ENCODE measurements at places on chromosomes 4 and X. TPM values are rescaled to one million over a fixed set of nuclear protein-coding genes. Genes with fewer than 3 reads are reported as not detected.
A peak's percentile ranks its signal among the peaks of the same experiment; 100 is the strongest.

SNX25 gene
- total RNA-seq = 83.8 TPM

PIM2 gene
- 315 TPM for total RNA-seq

- H3K36me3 ChIP-seq = no peaks in the 10 kb centered on the region
- no peak for DNase-seq
- H3K4me1 ChIP-seq = no peaks in the 10 kb centered on the region
- H3K27me3 ChIP-seq = no peaks in the 10 kb centered on the region
- H3K4me3 ChIP-seq = no peak overlapping the region
- H3K27ac ChIP-seq = no peak overlapping the region
Observed at GRCh38 chr4:94741304-94741703, 16.5 kb upstream of the BMPR1B start.

RAB9B gene
- total RNA-seq = 0.75 TPM

GYPE gene
- 4.7 TPM for total RNA-seq

ASB11 gene
- not detected for total RNA-seq

CENPVL2 gene
- total RNA-seq = not detected

GRCh38 chr4:100516225-100516624 lies 1.6 kb downstream of the EMCN start:
- H3K36me3 ChIP-seq = no peaks in the 10 kb centered on the region
- H3K4me3 ChIP-seq = no peak overlapping the region
- no peak for DNase-seq
- no peaks in the 10 kb centered on the region for H3K27me3 ChIP-seq

PABPC4L gene
- not detected for total RNA-seq

SOD3 gene
- not detected for total RNA-seq

TSPYL2 gene
- total RNA-seq = 112 TPM

GRCh38 chr4:1805493-1806222 lies 12.6 kb downstream of the FGFR3 start:
- H3K27ac ChIP-seq = no peak overlapping the region
- H3K4me3 ChIP-seq = no peak overlapping the region
- H3K27me3 ChIP-seq = no peaks in the 10 kb centered on the region

DNA sequence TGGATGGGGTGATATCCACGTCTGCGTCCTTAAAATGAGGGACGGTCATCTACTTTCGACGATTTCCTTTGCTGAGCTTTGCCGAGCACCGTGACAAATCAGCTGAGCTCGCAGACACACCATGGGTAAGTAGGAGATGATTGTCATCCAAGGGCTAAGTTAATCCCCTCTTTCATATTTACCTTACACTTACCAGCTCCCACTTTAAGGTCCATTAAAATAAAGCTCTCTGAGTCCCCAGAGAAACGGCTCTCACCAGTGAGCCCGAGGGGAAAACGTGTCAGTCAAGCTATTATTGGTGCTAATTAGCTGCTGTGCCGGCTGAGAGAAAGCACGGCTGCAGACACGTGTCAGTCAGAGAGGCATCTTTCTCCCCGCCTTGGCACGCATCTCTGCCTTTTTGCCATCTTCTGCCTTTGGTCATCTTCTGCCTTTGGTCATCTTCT lies 72.2 kb downstream of the CRLF2 start:
- H3K4me1 ChIP-seq = no peaks in the 10 kb centered on the region
- H3K36me3 ChIP-seq = no peaks in the 10 kb centered on the region
- no peak overlapping the region for H3K27ac ChIP-seq
- no peaks in the 10 kb centered on the region for H3K27me3 ChIP-seq
- DNase-seq = no peak

PRDM5 gene
- total RNA-seq = not detected

- H3K4me1 ChIP-seq = peaks cover 27% of the 10 kb centered on the region
- peak overlapping the region; percentile 34 for H3K27ac ChIP-seq
- no peaks in the 10 kb centered on the region for H3K27me3 ChIP-seq
- no peaks in the 10 kb centered on the region for H3K36me3 ChIP-seq
- no peak for DNase-seq
Observed at GRCh38 chrX:48961585-48962091, 4.2 kb upstream of the OTUD5 start.

DNA sequence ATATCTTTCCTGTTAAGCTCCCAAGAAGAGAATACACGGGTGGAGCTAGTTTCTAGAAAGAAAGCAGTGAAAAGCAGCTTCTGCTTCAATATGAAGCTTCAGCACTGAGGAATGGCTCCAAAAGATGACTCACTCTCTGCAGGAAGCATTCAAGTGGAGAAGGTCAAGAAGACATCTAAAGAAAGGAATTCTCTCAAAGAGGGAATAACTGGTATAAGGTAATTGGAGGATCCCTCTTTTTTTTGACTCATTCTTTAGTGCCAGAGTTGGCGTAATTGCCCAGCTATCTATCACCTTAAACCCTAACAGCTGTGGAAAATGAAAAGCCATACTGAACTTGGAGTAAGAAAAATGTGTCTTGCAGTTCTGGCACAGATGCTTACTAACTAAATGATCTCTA lies 3.5 kb downstream of the EDA2R start:
- H3K36me3 ChIP-seq = no peaks in the 10 kb centered on the region
- no peaks in the 10 kb centered on the region for H3K27me3 ChIP-seq
- no peak overlapping the region for H3K4me3 ChIP-seq
- peaks cover 11% of the 10 kb centered on the region for H3K4me1 ChIP-seq
- no peak for DNase-seq
- H3K27ac ChIP-seq = no peak overlapping the region

AFM gene
- total RNA-seq = not detected

GRCh38 chr4:3879681-3880614 lies 113.8 kb downstream of the ADRA2C start:
- H3K36me3 ChIP-seq = no peaks in the 10 kb centered on the region
- H3K4me1 ChIP-seq = peaks cover 14% of the 10 kb centered on the region
- peak; percentile 65 for DNase-seq
- peaks cover 25% of the 10 kb centered on the region for H3K27me3 ChIP-seq
- no peak overlapping the region for H3K27ac ChIP-seq

DNA sequence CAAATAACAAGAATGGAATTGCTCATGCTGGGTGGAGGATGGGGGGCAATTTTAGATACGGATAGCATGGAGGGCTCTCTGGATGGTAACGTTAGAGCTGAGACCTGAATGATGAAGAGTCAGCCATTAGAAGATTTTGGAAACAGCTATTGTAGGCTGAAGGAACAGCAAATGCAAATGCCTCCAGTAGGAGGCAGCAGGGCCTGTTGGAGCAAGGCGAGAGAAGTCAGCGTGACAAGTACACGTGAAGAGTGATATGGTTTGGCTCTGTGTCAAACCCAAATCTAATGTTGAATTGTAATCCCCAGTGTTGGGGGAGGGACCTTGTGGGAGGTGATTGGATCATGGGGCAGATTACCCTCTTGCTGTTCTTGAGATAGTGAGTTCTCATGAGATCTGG lies 59.3 kb upstream of the SOD3 start:
- DNase-seq = no peak
- H3K4me3 ChIP-seq = no peak overlapping the region
- no peak overlapping the region for H3K27ac ChIP-seq

C4orf36 gene
- total RNA-seq = not detected
